BE2C (cell line): ENCODE measurements at places on chromosomes 13 and 19.

GRCh38 chr19:42280815-42281145 lies 11.7 kb downstream of the CIC start:
- DNase-seq, result no peak

- peak; percentile 18 for DNase-seq
Observed at GRCh38 chr19:16330368-16330801, 5.8 kb downstream of the KLF2 start.

DNA sequence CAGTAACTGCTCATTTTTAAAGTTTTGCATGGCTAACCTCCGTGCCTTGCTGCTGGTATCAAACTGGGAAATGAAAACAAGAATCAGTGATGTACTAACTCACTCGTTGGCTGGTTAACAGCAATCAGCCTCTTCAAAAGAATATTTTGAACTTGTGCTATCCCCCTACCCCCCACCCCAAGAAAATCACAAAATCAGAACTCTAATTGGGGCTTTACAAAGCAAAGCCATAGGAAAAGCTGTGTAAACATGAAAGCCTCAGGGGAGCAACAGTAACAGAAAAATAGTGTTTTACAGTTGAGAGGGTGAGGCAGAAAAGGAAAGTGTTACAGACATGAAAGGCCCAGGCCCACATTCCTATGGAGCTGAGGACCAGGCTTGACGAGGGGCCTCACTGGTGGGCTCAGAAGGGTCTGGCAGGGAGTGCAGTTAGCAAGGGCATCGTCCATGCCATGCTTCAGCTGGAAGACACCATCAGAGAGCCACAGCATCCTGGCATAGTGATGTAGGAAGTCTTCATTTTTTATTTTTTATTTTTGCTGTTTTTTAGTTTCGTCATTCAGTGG lies 217.6 kb downstream of the PCCA start:
- DNase-seq, result no peak

- DNase-seq, result no peak
Observed at GRCh38 chr19:30857966-30858490, 485.8 kb downstream of the ZNF536 start.

- no peak for DNase-seq
Observed at GRCh38 chr13:34462843-34463242, 479.2 kb upstream of the NBEA start.

GRCh38 chr19:11044431-11044830 lies 44.8 kb upstream of the LDLR start:
- DNase-seq, result no peak
